Breast epithelium (tissue), 4 donors: ENCODE measurements at places on chromosomes 16 and 17. TPM values are rescaled to one million over a fixed set of nuclear protein-coding genes. Genes with fewer than 3 reads are reported as not detected.

TMEM114 gene
- not detected for total RNA-seq

KRT28 gene
- total RNA-seq = not detected

CEP295NL gene
- total RNA-seq = 7.2 TPM

SHISA9 gene
- total RNA-seq = 4.1 TPM

HAS3 gene
- 10.5 TPM for total RNA-seq

KCNJ16 gene
- total RNA-seq = 18.6 TPM

RIPOR1 gene
- 33.4 TPM for total RNA-seq

NACA2 gene
- total RNA-seq = not detected

GRCh38 chr17:76080768-76081287 lies 1.8 kb downstream of the ZACN start:
- no peak overlapping the region for H3K27ac ChIP-seq
- H3K4me3 ChIP-seq = no peak overlapping the region
- H3K4me1 ChIP-seq = peaks cover 5% of the 10 kb centered on the region
- peaks cover 11% of the 10 kb centered on the region for H3K27me3 ChIP-seq
- DNase-seq = no peak

GRCh38 chr16:89761304-89761922 lies 40.1 kb downstream of the ZNF276 start:
- no peak overlapping the region for H3K27ac ChIP-seq
- no peaks in the 10 kb centered on the region for H3K36me3 ChIP-seq
- H3K4me3 ChIP-seq = peak overlapping the region; percentile 8
- no peaks in the 10 kb centered on the region for H3K27me3 ChIP-seq
- H3K4me1 ChIP-seq = no peaks in the 10 kb centered on the region
- no peak for DNase-seq

GRCh38 chr17:46819906-46820351 lies 1.4 kb upstream of the WNT3 start:
- no peaks in the 10 kb centered on the region for H3K27me3 ChIP-seq
- no peak overlapping the region for H3K4me3 ChIP-seq
- no peaks in the 10 kb centered on the region for H3K36me3 ChIP-seq
- H3K27ac ChIP-seq = no peak overlapping the region
- DNase-seq = no peak

- peak; percentile 29 for DNase-seq
- no peaks in the 10 kb centered on the region for H3K27me3 ChIP-seq
- H3K27ac ChIP-seq = no peak overlapping the region
- H3K4me3 ChIP-seq = no peak overlapping the region
- H3K4me1 ChIP-seq = no peaks in the 10 kb centered on the region
- H3K36me3 ChIP-seq = no peaks in the 10 kb centered on the region
These were observed 468.1 kb downstream of the SOX9 start for GRCh38 chr17:72588961-72589360.

GRCh38 chr17:77471984-77472461 lies 331.3 kb downstream of the SEC14L1 start:
- no peaks in the 10 kb centered on the region for H3K27me3 ChIP-seq
- no peak overlapping the region for H3K4me3 ChIP-seq
- peaks cover 40% of the 10 kb centered on the region for H3K4me1 ChIP-seq
- H3K27ac ChIP-seq = peak overlapping the region; percentile 74

DNA sequence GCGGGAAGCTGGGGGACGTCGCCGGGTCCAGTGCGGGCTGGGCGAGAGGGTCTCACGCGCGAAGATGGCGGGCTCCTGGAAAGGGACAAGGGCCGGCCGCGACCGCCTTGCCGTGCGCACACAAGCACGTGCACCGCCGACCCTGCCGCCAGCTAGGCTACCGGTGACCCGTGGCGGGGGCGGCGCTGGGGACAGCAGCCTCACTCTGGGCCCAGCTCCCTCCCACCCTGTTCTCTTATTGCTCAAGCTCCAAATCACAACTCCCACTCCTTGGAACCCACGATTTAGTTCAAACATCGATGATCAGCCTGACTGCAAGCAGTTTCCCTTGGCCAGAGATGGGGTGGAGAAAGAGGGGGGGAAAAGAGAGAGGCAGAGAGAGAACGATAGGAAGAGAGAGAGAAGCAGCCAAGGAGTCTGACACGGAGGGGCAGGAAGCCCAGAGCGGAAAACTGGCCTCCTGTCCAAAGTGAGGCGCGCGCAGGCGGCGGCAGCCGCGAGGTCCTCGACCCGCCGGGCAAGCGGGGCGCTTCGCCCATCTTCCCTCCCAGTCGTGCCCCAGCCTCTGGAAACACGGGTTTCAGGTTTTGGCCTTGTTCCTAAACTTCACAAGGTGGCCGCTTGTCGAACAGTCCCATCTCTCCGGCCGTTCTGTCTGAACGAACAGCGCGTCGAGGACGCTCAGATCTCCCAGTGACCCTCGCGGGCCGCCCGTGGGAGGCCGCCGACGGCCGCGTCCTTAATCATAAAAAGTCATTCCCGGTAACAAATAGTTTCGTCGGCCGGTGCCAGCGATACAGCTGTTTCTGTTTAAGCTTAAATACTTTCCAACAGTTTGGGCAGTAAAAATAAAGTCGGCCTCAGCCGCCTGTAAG lies 1.7 kb upstream of the CBX8 start:
- H3K27me3 ChIP-seq = peaks cover 28% of the 10 kb centered on the region
- DNase-seq = no peak
- H3K27ac ChIP-seq = no peak overlapping the region
- H3K36me3 ChIP-seq = no peaks in the 10 kb centered on the region
- peaks cover 3% of the 10 kb centered on the region for H3K4me1 ChIP-seq
- peak overlapping the region; percentile 62 for H3K4me3 ChIP-seq

DNA sequence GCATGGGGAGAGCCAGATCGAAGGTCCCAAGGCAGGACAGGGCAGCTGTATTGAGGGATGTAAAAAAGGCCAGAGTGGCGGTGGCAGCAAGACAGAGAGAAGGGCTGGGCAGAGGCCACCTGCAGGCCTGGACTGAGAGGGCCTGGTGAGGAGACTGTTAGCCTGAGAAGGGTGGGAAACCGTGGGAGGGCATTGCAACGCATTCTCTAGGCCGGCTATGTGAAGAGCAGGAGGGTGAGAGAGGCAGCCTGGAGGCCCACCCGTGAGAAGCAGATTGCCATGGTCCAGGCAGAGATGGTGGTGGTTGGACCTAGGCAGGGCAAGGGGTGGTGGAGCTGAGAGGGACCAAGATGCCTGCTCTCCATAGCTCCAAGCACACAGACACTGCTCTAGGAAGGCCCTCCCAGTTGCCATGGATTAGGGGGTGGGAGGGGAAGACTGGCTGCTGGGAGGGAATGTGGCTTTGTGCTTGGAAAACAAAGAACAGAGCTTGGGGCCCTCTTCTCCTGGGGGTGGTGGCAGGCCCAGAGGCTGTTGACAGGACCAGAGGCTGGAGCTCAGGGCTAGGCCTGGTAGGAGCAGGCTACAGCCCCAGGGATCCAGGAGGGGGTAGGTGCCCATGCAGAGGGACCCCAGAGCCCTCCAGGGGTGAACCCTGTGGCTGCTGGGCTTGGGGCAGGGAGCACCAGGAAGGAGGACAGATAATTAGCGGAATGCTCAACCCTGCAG lies 12.4 kb upstream of the TCAP start:
- H3K27ac ChIP-seq = peak overlapping the region; percentile 50
- H3K4me3 ChIP-seq = no peak overlapping the region
- no peaks in the 10 kb centered on the region for H3K36me3 ChIP-seq
- no peak for DNase-seq
- H3K27me3 ChIP-seq = no peaks in the 10 kb centered on the region

DNA sequence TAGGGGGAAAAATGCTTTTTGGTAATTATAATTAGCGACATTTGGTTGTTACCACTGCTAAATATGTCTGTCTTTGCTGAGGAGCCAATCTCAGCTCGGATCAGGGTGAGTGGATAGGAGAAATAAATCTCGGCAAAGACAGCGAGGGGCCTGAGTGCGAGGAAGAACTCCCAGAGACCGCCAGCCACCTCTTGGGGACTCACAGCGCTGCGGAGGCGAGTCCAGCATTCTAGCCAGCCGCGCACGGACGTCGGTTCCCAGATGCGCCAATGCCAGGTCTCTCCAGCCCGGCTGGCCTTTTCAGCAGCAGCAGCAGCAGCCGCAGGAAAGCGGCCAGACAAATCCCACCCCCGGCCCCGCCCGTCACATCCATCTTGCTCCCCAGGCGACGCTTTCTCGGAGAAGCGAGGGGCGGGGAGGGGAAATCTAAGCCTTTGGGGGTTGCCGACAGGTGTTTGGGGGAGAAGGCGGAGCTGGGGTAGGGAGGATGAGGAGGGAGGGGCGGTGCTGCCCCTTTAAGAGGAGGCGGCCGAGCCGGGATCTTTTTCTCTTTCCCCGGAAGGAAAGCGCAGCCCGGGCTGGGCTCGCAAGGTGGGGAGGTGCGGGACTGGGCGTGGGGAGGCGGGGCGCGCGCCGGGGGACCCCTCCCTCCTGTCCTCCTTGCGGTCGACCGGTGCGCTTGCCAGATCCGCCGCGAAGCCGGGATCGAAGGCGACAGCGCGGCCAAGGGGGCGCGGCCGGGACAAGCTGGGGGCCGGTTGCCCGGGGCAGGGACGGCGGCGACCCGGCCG lies at the start of gene ITGA3:
Gene ITGA3 (plus strand): TSS at position 685 of the 791 bp plus-strand sequence. CDS start 330 bp downstream, outside the sequence.
- H3K36me3 ChIP-seq = no peaks in the 10 kb centered on the region
- H3K27ac ChIP-seq = peak within 1 kb of the TSS; percentile 99
- H3K4me3 ChIP-seq = peak within 1 kb of the TSS; percentile 88
- no peaks in the 10 kb centered on the region for H3K27me3 ChIP-seq
- peak; percentile 84 for DNase-seq

- H3K27ac ChIP-seq = no peak overlapping the region
- no peak for DNase-seq
- H3K36me3 ChIP-seq = peaks cover 26% of the 10 kb centered on the region
- no peaks in the 10 kb centered on the region for H3K27me3 ChIP-seq
- H3K4me3 ChIP-seq = no peak overlapping the region
These were observed 7.6 kb downstream of the TUFM start for GRCh38 chr16:28838558-28838918.

GRCh38 chr17:71842986-71843385 lies 277.8 kb upstream of the SOX9 start:
- DNase-seq = no peak
- H3K27ac ChIP-seq = no peak overlapping the region
- H3K4me1 ChIP-seq = no peaks in the 10 kb centered on the region
- no peaks in the 10 kb centered on the region for H3K36me3 ChIP-seq
- no peaks in the 10 kb centered on the region for H3K27me3 ChIP-seq

GRCh38 chr16:54503856-54504219 lies 217.3 kb upstream of the IRX3 start:
- H3K27me3 ChIP-seq = no peaks in the 10 kb centered on the region
- no peak for DNase-seq
- no peak overlapping the region for H3K4me3 ChIP-seq
- H3K36me3 ChIP-seq = no peaks in the 10 kb centered on the region
- no peak overlapping the region for H3K27ac ChIP-seq

DNA sequence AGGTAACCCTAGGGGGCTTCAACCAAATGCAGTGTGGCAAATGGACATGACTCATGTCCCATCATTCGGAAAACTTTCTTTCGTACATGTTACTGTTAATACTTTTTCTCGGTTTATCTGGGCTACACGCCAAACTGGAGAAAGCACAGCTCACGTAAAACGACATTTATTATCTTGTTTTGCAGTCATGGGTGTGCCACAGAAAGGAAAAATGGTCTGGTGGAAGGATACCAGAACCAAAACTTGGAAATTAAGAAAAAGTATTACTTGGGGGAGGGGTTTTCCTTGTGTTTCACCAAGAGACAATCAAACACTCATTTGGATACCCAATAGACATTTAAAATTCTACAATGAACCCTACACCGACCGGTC lies 23.6 kb downstream of the ALOX15B start:
- no peaks in the 10 kb centered on the region for H3K4me1 ChIP-seq
- no peaks in the 10 kb centered on the region for H3K36me3 ChIP-seq
- H3K4me3 ChIP-seq = no peak overlapping the region

DNA sequence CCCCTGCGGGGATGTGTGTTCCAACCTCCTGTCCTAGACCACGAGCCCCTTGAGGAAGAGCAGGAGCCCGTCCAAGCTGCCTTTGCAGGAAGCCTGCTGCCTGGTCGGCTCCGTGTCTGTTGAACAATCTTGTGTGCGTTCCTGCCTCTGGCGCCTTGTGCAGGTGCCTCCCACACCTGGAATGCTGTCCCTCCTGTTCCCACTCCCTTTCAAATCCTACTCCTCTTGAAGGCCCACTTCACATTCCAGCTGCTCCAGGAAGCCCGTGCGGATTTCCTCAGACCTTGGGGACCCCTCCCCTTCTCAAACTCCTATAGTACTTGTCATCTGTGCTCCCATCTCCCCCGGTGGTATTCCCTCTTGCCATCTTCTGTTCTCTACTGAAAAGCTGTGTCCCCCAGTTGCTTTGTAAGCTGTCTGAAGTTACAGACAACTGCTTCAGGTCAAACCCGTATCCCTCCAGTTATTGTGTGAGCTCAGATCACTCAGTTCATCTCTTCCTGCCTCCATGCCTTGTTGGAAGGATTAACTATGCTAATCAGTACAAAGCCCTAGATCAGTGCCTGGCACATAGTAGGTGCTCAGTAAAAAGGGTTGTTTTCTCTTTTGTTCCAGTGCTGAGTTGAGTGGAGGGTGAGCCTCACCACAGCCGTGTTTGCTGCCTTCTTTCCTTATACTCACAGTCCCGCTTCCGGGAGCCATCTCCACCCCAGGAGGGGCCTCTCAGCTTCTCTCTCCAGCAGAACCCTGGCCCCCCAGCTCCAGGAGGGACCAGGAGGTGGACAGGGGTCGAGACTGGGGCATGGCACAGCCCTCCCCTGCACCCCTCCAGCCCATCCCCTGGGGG lies 241.8 kb upstream of the CIBAR2 start:
- no peaks in the 10 kb centered on the region for H3K27me3 ChIP-seq
- H3K4me3 ChIP-seq = no peak overlapping the region
- peak; percentile 87 for DNase-seq
- H3K36me3 ChIP-seq = no peaks in the 10 kb centered on the region

DNA sequence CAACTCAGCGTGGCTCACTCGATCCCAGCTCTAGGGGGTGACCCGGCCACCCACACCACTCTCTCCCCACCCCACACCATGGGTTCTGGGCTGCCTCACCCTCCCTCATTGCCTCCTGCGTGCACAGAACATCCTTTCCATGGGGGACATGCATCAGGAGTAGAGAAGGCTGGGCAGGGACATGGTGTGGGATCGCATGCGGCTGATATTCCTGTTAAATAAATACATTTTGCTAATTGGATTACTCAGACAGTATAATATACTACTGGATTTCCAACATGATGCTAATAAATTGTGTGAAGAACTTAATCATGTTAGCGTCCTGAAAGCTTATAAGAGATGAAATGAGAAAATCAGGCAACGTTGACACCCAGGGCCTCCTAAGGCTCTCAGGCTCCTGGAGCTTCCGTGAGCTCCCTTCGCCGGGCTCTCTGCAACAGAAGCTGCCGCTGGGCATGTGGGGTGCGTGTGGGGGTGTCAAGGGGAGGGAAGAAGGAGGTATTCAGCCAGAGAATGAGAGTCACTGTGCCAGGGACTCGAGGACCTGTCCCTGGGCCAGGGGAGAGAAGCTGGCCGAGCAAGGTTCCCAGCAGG lies 173.1 kb upstream of the TNRC6C start:
- no peaks in the 10 kb centered on the region for H3K36me3 ChIP-seq
- H3K4me3 ChIP-seq = no peak overlapping the region
- no peaks in the 10 kb centered on the region for H3K27me3 ChIP-seq

- DNase-seq = peak; percentile 65
- H3K27ac ChIP-seq = peak overlapping the region; percentile 62
- peaks cover 12% of the 10 kb centered on the region for H3K4me1 ChIP-seq
- H3K36me3 ChIP-seq = no peaks in the 10 kb centered on the region
- peak overlapping the region; percentile 9 for H3K4me3 ChIP-seq
These were observed 2.7 kb downstream of the N4BP1 start for GRCh38 chr16:48607056-48607825.

- peaks cover 23% of the 10 kb centered on the region for H3K4me1 ChIP-seq
- no peak for DNase-seq
- no peak overlapping the region for H3K4me3 ChIP-seq
- H3K27me3 ChIP-seq = no peaks in the 10 kb centered on the region
- H3K36me3 ChIP-seq = no peaks in the 10 kb centered on the region
- peak overlapping the region; percentile 99 for H3K27ac ChIP-seq
These were observed 10.4 kb upstream of the SLC47A2 start for GRCh38 chr17:19726631-19727376.
